Ovary (tissue), 10 donors: ENCODE measurements at places on chromosomes 12 and 14.

DNA sequence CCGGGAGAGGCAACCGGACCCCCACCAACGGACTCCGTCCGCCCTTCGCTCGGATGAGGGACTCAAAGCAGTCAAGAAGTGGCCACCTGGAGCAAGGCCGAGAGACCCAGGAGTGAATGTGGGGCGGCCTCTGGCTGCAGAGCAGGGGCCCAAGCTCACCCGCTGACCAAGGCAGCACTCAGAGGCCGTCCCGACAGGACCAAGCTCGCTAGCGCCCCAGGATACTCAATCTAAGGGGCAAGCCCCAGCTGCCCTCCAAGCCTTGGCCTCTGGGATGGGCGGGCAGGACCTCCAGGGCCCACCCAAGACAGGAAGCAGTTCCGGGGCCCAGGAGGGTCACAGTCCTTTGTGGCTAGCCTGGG is 936 bp downstream of the AKT1 start:
- DNase-seq: no peak

DNA sequence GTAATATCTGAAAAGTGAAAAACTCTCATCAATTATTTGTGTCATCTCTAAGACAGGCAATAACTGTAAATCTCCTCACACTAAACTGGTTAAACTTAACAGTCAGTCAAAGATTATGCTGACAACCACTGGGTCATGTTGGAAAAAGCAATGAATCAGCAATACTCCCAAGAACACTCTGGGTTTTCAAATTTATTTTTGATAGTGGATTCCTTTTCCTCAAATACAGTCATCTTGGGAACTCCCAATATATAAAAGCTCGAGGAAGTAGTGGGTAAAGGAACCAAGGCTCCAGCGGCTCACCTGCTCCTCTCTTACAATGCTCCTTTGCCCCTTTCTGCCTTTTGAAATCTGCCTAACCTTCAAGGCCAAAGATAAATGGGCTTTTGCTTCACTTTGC is 70.0 kb downstream of the ARMH4 start:
- DNase-seq: no peak

DNA sequence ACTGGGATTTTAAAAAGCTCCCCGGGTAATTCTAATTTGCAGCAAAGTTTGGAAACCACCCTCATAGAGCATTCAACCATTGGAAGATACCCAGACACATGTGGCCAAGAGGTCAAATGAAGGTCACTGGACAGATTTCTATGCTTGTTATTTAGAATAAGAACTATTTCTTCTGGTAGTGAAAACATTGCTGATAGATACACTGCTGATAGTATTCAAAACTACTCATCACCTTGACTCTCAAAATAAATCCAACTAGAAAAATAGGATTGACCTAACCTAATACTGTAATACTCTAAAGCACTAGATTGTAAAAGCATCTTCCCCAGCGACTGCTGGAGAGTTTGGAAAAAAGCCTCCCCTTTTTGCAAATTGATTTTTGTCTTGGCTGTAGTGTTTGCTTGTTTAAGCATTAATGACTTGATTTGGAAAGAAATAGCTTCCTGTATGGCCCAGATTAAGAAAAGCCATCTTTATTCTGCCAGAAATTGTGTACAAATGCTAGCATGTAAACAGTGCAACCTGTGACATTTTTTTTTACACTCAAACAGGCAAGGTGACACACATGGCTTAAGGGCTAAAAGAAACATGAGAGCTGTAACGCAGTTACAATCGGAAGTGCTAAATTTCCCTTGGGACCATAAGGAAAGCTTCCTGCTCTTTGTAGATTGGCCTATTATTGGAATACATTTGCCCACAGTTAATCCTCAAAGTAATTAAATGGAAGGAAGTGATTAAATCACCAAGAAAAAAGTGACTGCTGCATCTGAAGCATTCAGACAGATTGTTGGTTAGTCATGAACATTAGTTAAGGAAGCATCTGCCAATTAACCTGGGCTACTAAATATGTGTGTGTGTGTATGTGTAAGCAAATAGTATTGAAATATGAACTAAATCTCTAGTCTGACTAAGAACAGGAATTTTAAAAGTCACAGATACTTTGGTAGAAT is 356.5 kb upstream of the ATP2B1 start:
- no peak for DNase-seq

DNA sequence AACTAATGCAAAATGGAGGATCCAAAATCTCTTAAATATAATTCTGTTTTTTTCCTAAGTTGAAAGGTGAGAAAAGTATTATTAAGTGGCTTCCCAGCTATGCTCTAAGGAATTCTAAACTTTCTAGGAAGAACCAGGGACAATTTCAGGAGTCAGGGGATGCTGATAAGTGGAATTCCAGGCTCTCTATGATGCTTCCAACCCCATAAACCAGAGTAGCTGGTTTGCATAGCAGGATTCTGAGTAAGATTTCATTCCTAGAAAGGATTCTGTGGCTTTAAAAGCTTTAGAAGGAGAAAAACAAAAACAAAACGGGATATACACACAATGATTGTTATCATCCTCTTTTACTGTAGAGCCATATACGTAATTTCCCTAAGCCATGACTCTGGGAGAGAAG is 93.9 kb downstream of the SLC16A7 start:
- no peak for DNase-seq

DNA sequence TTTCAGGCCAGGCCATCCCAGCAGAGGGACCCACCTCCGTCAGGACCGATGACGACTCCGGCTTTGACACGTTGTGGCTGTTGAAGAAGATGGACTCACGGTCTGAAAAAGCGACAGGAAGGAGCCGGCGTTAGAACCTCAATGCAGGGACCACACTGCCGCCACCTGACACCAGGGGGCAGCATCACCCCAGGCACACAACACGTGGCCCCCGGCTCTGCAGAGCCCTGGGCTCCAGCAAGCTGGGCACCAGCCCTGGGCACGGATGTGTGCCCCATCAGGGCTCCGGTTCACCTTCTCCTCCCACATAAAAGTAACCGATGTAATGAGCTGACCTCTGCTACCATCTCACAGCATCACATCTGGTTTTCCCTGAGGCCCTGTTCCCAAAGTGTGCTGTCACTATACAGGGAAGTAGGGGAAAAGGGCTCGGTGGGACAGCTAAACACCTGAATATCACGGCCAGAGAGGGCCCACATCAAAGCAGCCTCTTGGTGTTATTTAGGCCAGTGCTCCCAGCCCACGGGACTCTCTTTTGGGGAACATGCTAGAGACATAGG is 29.0 kb downstream of the CHGA start:
- peak; percentile 62 for DNase-seq

- no peak for DNase-seq
Observed at GRCh38 chr12:1533205-1533601, 61.2 kb downstream of the FBXL14 start.

DNA sequence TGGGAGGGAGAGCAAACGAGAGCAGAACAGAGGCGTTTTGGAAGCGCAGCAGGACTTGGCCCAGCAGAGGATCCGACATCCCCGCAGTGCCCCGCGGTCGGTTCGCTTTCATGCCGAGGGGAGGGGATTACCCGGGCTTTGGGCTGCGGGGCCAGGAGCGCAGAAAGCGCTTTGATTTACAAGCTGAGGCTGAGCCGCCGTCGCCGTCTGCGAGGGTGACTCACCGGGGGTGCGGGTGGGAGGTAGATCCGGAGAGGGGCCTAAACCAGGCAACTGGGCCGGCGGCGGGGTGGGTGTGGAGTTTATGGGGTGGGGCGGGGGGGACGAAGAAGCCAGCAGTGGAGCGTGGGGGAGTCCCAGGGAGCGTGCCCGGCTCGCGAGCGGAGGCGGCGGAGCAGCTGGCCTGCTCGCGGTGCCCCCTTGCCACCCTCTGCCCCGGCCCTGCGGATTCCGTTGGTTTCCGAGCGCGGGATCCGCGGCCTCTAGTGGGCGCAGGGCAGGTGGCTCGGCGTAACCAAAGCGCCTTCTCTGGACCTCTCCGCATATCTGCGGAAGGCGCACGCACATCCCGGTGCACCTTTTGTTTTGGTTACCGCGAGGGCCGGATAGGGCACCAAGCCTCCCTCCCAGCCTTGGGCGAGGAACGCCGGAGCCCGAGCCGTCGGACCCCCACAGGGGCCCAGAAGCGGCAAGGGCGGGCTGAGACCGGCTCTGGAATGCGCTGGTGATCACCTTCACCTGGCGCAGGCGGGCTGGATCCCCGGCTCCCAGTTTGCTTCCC is 2.6 kb downstream of the SIX4 start:
- peak; percentile 62 for DNase-seq

DNA sequence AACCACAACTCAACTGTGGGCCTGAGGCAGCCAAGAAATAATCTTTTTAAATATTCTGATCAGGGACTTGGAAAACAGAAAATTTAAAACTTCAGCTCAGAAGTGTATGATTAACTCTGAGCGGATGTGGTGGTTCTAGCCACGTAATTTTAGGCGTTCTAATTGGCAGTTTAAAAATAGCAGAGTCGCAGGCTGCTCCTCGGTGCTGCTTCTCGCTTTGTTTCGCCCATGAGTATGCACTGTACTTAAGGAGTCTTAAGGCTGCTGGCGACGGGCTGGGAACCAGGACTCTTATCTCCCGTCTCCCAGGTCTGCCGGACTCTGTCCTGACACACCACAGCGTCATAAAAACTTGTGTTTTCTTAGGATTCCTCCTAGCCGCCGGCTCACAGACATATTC is 113.4 kb upstream of the PELI2 start:
- peak; percentile 66 for DNase-seq

DNA sequence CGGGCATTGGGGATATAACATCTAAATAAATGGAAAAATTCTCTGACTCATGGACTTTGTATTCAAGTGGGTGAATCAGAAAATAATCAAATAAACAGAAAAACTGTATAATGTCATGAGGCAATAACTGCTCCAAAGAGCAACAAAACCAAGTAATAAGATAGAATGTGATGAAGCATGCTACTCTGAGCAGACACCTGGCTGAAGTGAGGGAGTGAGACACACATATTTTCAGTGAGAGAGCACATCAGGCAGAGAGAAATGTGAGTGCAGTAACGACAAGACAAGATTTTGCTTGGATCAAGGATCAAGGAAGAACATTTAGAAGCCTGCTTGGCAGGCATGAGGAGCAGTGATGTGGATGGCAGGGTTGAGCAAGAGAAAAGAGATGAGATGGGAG is 75.8 kb upstream of the CCDC91 start:
- DNase-seq: no peak

DNA sequence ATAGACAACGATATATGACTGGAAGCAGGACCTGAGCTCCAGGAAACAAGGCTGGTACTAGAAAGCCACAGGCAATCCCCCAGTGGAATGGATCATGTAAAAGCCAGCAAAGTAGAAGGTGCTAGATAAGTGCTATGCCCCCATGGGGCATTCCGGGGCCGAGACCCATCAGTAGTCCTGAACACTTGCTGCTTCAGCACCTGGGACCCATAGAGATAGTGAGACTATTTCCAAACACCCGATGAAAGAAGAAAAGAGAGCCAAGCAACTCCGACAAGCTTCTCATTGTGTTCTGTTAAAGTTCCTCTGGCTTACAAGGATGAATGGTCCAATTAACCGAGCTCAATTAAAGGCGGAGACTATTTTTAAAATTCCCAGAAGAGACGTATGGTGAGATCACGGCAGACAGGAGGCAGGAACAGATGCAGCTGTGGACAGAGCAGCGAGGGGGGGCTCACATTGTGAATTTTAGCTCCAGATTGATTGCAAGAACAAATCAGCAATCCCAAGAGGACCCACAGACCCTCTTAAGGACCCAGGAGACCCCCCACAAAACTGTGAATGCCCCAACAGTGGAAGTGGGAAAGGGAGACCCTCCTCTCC is 142.5 kb upstream of the OVCH1 start:
- no peak for DNase-seq

DNA sequence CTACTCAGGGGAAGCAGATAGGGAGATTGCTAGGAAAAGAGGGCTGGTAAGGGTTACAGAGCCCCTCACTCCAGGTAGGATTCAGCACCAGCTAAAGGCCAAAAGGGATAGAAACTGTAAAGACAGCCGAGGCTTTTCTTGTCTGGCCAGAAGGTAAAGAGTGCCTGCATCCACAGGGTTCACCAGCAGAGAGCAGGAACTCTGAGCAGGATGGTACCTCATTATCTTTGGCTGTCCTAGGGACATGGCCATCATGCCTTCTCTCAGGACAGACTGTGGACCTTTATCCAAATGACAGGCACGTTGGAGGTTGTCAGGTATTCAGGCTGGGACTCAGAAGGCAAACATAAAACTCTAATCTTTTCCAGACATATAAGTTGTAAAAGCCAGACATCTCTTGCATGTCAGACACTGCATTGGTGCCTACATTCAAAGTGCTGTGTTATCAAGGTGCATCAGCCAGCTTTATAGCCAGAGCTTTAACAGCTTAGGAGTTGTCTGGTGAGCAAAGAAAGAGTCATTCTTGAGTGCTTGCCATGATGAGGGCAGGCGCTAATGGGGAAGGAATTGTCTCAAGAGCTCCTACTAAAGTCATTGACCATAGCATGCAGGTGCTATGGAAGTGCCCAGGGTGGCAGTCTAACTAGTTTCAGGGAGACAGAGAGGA is 89.5 kb downstream of the PELI2 start:
- no peak for DNase-seq

DNA sequence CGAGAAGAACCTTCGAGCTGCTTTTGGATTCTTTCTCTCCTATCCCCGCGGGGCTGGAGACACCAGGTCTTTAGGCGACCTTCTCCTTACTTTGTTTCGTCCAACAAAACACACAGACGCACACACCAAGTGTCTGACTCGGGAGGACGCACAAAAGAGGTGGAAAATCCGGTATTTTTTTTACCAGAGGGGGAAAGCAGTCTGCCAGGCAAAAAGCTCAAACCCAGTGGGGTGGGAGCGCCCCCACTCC is 2.1 kb downstream of the SIX4 start:
- no peak for DNase-seq

GRCh38 chr12:1933342-1934051 is 15.0 kb upstream of the CACNA2D4 start:
- DNase-seq: no peak
